PC-3 (cell line): ENCODE measurements at places on chromosomes 12 and 14. TPM values are rescaled to one million over a fixed set of nuclear protein-coding genes. Genes with fewer than 3 reads are reported as not detected.

DNA sequence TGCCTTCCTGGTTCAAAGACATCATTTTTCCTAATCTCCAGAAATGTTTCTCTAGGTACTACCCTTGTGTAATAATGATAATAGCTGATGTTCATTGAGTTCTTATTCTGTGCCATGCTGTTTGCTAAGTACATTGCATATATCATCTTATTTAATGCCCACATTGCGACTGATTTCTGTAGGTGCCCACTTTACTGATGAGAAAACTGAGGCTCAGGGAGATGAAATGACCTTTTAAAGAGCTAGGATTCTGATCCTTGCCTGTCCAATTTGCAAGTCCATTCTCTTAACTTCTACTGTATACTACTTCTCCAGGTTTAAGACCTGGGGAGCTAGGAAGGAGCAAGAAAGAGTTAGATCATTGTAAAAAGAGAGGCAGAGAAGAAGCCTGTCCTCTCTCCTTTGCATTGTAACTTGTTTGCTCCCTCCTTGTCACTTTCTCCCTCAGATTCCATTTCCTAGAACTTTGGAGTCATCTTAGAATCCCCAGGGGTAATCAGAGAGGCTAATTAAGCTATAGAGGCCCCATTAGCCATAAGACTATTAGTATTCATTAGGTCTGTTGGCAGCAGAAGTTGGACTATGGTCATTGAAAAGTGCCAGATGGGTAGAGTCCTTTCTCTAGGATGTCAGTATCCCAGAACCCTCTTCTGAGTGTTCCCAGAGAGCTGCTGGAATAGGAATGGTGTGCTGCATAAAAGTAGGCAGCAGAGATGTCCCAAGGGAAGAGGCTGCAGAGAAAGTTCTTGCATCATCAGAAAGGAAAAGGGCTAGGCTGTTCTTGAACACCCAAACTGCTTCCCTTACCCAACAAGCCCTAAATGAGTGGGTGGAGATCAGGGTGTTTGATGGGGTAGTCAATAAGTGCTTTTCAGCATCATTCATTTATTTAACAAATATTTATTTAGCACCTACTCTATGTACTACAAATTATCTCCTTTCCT lies 3.1 kb downstream of the DGKA start:
- DNase-seq = no peak

GRCh38 chr12:12803186-12803585 lies 10.0 kb upstream of the DDX47 start:
- DNase-seq = peak; percentile 95

The MYH6 gene
- total RNA-seq = not detected in 2 replicates

- no peak for DNase-seq
Measured at GRCh38 chr12:13680916-13681315, 300.5 kb downstream of the GRIN2B start.

GRCh38 chr12:78099806-78100205 lies 269.1 kb downstream of the NAV3 start:
- DNase-seq = no peak

GRCh38 chr14:53161758-53162435 lies 8.8 kb upstream of the DDHD1 start:
- DNase-seq = no peak

The ZFYVE26 gene
- 20.0 and 21.1 TPM in 2 replicates for total RNA-seq

GRCh38 chr12:98635657-98636323 lies 8.8 kb downstream of the IKBIP start:
- DNase-seq = peak; percentile 90

The AQP6 gene
- total RNA-seq = not detected in 2 replicates

DNA sequence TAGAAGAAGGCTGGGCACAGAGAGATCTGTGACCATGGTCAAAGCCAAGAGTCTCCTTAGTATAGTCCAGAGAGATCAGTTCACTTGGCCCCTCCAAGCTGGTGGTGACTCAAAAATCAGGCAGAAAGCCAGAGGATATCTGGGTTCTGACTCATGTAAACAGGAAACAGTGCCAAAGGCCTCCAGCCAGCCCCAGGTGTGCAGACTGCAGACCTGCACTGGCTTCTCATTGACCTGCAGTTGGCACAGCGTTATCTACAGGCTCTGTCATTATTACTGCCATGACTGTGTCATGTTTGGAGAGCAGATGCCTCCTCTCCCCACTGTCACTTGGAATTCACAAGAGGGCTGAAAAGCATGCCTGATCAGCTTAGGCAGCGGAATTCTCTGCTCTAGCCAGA lies 295.7 kb upstream of the PRKD1 start:
- DNase-seq = peak; percentile 99

The FSCB gene
- 0.12 and 0.15 TPM in 2 replicates for total RNA-seq

GRCh38 chr12:11273449-11273848 lies 3.9 kb upstream of the PRB3 start:
- peak; percentile 54 for DNase-seq

GRCh38 chr14:33017016-33017415 lies 78.3 kb downstream of the NPAS3 start:
- DNase-seq = no peak

DNA sequence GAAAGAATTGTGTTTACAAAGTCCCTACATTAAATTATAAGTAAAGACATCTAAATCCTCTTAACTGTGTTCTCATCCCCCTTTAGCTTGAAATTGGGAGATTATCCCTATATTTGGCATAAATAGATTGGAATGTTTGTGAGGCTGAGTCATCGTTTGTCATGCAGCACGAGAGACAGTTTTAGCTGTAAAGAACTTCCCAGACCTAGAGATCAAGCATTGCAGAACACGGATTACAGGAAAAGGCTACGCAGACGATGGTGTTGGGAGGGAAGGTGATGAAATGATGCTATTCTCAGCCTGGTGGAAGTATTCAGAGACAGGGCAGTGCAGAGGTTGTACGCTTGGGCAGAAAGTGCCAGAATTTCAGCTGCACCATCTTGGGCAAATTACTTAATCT lies 93.8 kb downstream of the PTPRB start:
- DNase-seq = peak; percentile 93

DNA sequence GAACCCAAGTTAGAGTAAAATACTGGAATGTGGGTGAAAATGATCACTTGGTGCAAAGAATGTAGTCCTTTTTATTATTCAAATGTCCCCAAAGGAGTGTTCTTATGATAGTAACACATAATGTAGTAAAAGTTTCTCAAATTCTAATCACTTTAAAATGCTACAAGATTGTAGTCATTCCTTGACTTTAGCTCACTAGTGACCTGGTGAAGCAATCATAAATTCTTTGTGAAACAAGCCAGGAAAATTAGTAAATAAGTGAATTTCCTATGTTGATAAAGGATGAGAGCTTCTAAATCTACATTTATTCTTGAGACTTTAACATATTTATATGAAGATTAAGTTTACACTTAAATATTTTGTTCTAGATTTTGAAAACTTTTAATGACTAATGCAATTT lies 30.7 kb upstream of the SLC17A8 start:
- no peak for DNase-seq

The TTC7B gene
- 43.2 and 45.6 TPM in 2 replicates for total RNA-seq

DNA sequence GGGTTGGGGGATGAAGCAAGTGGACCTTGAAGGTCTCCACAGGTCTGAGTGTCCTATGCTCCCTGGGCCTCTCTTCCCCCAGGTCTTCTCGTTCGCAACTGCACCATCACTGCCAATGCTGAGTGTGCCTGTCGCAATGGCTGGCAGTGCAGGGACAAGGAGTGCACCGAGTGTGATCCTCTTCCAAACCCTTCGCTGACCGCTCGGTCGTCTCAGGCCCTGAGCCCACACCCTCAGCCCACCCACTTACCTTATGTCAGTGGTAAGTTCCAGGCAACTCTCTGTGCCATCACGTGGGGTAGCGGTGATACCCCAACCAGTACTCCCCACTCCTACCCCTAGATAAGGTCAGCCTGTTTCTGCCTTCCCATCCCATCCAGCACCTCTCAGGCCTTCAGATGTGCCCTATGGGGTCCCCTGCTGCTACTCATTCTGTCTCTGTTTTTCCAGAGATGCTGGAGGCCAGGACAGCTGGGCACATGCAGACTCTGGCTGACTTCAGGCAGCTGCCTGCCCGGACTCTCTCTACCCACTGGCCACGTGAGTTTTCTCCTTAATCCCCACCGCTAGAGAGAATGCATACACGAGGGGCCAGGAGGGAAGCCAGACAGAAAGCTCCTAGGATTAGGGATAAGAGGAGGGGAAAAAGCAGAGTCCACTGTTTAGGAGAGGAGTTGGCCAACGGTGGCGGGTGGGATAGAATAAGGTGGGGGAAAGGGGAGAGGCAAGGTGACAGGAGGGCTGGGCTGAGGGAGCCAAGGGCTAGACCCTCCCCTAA lies 1.6 kb upstream of the TAPBPL start:
- DNase-seq = no peak

DNA sequence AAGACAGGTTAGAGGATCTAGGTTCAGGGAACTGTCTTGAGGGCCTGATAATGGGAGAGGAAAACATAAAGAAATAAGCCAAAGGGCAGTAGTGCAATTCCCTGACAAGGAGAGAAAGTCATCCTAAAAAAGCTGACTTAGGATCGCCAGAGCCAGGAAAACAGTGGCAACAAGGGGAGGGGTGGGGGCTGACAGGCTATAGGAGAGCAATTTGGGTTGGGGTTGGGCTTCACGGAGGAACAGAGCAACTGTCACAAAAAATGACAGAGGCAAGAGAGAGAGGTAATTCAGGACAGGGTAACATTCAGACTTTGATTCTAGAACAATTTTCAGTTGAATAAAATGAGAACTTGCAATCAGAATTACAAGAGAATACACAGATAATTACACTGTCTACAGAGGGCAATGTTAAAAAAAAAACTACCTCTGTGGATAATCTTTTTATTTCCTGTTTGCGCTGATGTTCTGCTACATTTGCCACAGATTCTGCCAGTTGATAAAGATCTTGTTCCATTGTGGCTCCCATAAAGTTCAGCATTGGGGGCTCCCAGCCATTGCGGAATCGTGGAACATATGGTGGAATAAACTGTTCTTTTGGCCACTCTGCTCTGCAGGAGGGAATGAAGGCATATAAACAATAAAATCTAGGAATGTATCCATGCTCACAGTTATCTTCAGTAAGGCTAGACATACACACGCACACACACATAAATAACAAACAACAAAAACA lies 138.6 kb downstream of the EPS8 start:
- DNase-seq = no peak
